Posterior cingulate gyrus (tissue), 11 donors: ENCODE measurements at places on chromosomes 1 and 21.

DNA sequence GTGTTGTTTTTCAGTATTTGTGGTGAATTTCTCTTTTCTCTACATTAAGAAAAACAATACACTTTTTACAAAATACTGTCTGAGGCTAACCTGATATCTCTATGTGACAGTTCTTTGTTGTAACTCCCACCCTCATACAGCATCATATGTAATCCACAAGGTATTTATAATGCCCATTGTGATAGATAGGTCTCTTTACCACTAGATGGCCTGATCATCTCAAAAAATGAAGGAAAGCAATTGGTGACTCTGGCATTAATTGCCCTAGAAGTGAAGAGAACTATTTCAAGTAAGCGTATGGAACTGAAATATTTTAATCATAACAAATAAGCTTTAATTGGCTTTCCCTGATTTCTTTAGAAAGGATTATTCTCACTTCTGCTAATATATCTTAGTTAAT is 36.2 kb upstream of the HFM1 start:
- no peak for DNase-seq

DNA sequence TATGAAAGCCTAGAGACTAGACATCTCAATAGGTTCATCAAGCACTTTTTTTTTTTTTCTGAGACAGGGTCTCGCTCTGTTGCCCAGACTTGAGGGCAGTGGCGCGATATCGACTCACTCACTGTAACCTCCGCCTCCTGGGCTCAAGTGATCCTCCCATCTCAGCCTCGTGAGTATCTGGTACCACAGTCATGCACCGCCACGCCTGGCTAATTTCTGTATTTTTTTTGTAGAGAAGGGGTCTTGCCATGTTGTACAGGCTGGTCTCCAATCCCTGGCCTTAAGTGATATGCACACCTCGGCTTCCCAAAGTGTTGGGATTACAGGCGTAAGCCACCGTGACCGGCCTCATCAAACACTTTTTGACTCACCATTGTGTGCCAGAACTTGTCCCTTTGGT is 613 bp upstream of the GPATCH4 start:
- no peak for DNase-seq

DNA sequence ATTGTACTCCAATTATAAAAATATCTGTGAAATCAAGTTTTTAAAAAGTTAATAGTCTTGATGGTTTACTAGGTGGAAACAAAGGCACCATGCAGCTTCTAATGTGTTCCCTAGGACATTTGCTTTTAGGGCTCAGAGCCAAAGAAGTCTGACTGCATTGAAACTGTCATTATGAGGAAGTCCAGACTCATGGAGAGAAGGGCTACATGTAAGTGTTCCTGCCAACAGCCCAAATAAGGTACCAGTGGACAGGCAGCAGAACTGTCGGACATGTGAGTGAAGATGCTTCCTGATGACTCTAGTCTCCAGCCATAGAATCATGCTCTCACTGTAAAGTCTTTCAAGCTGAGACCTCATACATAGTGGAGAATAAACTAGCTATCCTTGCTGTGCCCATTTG is 287.6 kb downstream of the AKT3 start:
- DNase-seq, result no peak

- no peak for DNase-seq
Measured at GRCh38 chr1:12336413-12336812, 106.6 kb downstream of the VPS13D start.

DNA sequence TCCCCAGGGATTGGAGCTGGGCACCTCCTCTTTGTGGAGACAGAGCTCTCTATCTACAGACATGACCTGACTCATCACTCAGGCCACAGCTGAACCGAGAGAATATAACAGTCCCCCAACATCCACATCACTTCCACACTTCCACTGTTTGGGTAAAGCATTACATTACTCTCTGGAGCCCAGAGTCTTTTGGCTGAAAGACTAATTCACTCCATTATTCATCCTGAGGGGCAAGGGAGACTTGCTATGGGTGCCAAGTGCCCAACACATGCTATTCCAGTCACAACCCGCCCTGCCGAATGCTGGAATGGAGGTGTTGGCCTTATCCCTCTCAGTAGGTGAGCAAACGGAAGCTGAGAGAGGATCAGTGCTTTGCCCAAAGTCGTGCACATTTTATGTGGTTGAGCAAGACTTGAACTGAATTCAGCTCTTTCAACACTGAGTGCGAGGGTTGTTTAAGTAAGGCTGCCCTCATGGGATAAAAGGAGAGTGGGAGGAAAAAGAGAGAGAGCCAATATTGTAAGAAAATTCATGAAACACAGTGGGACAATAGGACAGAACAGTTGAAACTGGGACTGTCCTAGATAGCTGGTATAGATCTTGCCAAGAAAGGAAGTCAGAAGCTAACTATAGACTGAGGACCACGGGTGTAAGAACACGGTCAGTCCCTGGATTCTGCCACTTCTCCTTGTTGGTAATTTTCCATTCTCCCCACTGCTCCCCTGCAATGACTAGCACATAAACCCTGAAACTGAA is 13.5 kb upstream of the CHI3L1 start:
- DNase-seq, result peak; percentile 80

- DNase-seq, result no peak
Measured at GRCh38 chr1:109256085-109256484, 6.7 kb downstream of the CELSR2 start.

DNA sequence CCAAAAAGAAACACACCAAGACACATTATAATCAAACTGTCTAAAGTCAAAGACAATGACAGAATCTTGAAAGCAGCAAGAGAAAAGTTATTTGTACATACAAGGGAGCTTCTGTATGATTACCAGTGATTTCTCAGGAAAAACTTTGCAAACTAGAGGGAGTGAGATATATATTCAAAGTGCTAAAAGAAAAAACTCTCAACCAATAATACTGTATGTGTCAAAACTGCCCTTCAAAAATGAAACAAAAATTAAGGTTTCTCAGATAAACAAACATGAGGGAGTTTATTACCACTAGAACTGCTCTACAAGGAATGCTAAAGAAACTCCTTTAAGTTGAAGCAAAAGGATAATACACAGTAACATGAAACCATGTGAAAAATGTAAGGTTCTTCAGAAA is 79.4 kb downstream of the LBR start:
- no peak for DNase-seq

- peak; percentile 67 for DNase-seq
Measured at GRCh38 chr1:25608488-25609178, 8.0 kb upstream of the MAN1C1 start.

DNA sequence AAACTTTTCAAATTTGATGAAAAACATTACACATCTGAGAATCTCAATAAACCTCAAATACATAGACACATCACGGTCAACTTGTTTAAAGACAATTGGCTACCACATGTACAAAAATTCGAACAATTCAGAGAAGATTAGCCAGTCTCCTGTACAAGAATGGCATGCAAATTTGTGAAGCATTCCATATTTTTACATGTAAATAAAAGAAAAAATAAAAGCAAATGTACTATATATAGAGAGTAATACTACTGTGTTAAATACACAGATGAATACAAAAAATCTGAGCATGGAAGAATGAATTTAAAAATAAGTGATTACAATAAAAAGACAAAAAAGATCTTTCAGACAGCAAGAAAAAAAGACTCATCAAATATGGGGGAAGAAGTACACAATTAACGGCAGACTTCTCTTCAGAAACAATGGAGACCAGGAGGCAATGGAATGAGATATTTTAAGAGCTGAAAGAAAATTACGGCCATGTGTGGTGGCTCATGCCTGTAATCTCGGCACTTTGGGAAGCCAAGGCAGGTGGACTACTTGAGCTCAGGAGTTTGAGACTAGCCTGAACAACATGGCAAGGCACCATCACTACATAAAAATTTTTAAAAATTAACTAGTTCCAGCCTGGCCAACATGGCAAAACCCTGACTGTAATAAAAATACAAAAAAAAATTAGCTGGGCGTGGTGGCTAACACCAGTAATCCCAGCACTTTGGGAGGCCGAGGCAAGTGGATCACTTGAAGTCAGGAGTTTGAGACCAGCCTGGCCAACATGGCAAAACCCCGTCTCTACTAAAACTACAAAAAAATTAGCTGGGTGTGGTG is 23.2 kb downstream of the HAX1 start:
- DNase-seq, result no peak

GRCh38 chr1:14529475-14529874 is 69.0 kb upstream of the KAZN start:
- DNase-seq, result no peak

DNA sequence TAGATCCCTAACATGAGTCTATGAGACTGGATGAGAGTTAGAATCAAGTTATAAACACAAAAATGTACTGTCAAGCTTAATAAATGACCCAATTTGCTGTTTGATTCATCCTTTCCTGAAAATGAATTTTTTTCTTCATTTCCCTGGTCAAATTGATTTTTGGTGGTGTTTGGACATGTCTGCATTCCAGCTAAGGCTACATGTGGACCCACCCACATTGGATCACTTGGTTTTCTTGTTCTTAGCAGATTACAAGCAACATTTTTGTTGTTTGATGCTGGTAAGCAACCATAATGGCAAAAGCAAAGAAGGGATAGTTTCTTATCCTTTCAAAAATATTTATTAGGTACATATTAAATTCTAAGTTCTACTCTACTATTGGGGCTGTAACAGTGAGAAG is 181.1 kb downstream of the NEK7 start:
- DNase-seq, result no peak

DNA sequence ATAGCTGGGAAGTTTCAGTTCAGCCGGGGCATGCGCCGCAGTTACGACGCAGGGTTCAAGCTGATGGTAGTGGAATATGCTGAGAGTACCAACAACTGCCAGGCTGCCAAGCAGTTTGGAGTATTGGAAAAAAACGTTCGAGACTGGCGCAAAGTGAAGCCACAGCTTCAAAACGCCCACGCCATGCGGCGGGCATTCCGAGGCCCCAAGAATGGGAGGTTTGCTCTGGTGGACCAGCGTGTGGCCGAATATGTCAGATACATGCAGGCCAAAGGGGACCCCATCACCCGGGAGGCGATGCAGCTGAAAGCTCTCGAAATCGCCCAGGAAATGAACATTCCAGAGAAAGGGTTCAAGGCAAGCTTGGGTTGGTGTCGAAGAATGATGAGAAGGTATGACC is 9.9 kb downstream of the POGK start:
- no peak for DNase-seq

DNA sequence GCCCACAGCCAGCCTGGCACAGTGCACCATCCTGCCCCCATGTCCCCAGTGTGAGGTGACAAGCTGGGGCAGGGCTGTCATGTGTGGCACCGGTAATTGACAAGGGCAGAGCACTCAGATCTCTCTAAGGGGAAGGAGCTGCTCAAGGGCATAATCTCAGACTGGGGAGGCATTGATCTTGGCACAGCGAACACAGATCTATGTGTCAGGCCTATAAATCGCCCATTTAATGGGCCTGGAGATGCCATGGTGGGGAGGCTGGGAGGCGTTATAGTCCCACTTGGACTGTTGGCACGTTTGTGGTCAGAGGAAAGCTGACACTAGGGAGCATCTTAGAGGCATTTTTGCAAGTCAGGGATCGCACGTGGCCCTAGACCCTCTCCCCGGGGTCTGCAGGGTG is 594.1 kb downstream of the PTPRU start:
- no peak for DNase-seq

DNA sequence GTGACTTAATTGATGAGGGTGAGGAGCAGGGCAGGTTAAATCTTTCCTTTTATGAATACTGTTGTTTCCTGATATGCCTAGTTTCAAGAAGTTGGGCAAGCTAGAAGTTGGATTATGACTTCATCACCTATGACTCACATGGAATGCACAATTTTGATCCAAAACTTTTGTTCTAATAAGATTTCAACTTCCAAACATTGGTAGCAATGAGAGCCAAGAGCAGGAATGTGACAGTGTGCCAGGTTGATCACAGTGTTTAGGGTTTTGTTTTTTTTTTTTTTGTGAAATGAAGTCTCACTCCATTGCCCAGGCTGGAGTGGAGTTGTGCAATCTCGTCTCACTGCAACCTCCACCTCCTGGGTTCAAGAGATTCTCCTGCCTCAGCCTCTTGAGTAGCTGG is 349.4 kb downstream of the DUSP10 start:
- DNase-seq, result no peak

DNA sequence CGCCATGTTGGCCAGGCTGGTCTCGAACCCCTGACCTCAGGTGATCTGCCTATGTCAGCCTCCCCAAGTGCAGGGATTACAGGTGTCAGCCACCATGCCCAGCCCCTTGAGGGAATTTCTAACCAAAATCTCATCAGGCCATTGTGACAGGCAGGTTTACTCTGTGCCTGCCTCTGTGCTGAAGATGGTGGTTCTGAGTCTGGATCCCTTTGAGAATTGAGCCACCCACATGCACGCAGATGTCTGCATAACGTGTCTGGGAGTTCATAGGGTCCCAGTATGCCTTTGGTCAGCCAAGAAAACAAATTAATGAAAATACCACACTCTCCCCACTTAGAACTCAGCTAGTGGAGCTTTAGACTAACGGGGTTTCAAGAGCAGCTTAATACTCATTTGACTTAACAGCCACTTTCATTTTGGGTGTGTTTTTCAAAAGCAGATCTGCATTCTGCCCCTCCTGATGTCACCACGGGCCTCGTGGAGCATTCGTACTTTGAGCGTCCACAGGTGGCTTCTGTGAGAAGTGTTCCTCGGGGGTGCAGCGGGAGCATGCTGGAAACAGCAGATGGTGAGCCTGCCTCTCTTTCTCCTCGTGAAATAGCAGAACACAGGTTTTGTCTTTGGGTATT is 45.3 kb downstream of the DIP2A start:
- no peak for DNase-seq

GRCh38 chr1:192941722-192942411 is 117.3 kb downstream of the UCHL5 start:
- DNase-seq, result no peak

- no peak for DNase-seq
Measured at GRCh38 chr1:211198111-211198510, 61.1 kb upstream of the RCOR3 start.

GRCh38 chr1:179300112-179300511 is 6.5 kb downstream of the SOAT1 start:
- no peak for DNase-seq

DNA sequence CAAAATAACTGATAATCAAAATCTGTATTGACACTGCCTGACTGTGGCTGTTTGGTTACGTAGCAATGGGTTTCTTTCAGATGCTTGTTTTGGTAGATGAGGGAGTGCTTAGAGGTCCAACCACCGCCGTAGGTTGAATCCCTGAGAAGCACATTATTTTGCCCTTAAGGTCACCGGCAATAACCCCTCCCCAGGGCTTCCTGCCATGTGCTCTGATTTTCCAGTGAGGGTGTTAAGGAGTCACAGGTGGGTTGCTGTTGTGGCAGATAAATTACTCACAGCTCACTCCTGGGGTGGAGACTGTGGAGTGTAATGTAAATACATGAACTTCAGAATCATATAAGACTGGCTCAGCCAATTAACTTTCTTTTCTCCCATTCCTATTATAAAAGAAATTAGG is 81.5 kb upstream of the ZP4 start:
- no peak for DNase-seq

- DNase-seq, result no peak
Measured at GRCh38 chr1:23555270-23555985, 3.9 kb downstream of the ID3 start.

GRCh38 chr1:6464514-6464836 is 1.5 kb downstream of the TNFRSF25 start:
- no peak for DNase-seq

DNA sequence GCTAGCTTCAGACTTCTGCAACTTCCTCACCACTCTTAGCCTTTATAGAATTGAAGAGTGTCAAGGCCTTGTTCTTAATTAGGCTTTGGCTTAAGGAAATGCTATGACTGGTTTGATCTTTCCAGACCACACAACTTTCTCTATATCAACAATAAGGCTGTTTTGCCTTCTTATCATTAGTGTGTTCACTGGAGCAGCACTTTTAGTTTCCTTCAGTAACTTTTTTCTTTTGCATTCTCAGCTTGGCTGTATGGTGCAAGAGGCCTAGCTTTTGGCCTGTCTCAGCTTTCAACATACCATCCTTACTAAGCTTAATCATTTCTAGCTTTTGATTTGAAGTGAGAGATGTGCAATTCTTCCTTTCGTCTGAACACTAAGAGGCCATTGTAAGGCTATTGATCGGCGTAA is 8.6 kb downstream of the PRKACB start:
- DNase-seq, result no peak
